IMR-90 (cell line): ENCODE measurements at places on chromosomes 2 and 18. TPM values are rescaled to one million over a fixed set of nuclear protein-coding genes. Genes with fewer than 3 reads are reported as not detected.

- DNase-seq = no peak
Observed at GRCh38 chr2:71714601-71715240, 261.4 kb downstream of the DYSF start.

GRCh38 chr2:232513353-232513752 is 6.8 kb upstream of the PRSS56 start:
- no peak for DNase-seq

DNA sequence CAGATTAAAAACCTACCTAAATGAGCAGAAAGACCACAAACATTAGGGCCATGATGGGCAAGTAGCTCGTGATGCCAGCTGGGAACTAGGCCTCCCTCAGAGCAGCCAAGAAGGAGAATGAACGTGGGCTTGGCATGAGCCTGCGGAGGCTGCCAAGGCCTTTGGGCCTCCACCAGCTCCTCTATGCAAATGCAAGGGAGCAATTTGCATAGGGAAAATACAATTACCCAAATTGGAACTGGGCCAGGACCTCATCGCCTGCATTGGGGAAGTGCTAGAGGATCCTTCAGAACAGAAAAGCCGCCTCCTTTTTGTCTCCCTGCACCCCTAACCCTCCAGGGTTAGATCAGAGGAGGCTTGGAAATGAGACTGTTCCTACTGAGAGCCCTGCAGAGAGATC is 326.4 kb downstream of the SMAD2 start:
- no peak for DNase-seq

- DNase-seq = peak; percentile 98
Observed at GRCh38 chr2:99697811-99698568, 208.2 kb upstream of the REV1 start.

Gene GPR35
- polyA plus RNA-seq = 0.31 and 0.42 TPM in 2 replicates
